AG10803 (cell line): ENCODE measurements at places on chromosomes 1 and 21.

GRCh38 chr1:236520445-236521005 lies 3.3 kb upstream of the LGALS8 start:
- no peak for DNase-seq

DNA sequence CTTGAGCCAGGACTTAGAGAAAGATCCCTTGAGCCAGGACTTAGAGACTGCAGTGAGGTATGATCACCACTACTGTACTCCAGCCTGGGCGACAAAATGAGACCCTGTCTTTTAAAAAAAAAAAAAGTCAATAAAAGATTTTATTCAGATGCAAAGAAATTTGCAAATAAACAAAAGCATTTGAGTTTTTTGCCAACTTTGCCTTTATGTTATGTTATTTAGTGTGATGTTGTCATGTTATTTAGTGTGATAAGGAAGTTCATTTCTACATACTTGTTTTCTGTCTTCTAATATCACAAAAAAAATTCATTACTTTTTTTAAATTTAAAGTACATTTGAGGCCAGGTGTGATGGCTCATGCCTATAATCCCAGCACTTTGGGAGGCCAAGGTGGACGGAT lies 9.0 kb downstream of the RAD54L start:
- no peak for DNase-seq

- no peak for DNase-seq
These were observed 249.1 kb downstream of the C1orf94 start for GRCh38 chr1:34425785-34426184.

- no peak for DNase-seq
These were observed 46.7 kb downstream of the CLIC6 start for GRCh38 chr21:34715518-34715917.

DNA sequence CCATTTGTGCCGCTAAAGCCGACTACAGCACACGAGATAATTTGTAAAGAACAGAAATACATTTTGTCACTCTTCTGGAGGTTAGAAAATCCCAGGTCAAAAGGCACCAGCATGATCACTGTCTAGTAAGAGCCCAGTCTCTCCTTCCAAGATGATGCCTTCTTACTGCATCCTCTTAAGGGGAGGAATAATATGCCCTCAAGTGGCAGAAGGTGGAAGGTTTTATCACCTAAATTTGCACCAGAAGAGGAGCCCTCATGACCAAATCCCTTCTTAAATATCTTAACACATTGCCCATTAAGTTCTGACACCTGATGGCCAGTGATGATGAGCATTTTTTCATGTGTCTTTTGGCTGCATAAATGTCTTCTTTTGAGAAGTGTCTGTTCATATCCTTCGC lies 326.7 kb upstream of the RGS18 start:
- DNase-seq = no peak

DNA sequence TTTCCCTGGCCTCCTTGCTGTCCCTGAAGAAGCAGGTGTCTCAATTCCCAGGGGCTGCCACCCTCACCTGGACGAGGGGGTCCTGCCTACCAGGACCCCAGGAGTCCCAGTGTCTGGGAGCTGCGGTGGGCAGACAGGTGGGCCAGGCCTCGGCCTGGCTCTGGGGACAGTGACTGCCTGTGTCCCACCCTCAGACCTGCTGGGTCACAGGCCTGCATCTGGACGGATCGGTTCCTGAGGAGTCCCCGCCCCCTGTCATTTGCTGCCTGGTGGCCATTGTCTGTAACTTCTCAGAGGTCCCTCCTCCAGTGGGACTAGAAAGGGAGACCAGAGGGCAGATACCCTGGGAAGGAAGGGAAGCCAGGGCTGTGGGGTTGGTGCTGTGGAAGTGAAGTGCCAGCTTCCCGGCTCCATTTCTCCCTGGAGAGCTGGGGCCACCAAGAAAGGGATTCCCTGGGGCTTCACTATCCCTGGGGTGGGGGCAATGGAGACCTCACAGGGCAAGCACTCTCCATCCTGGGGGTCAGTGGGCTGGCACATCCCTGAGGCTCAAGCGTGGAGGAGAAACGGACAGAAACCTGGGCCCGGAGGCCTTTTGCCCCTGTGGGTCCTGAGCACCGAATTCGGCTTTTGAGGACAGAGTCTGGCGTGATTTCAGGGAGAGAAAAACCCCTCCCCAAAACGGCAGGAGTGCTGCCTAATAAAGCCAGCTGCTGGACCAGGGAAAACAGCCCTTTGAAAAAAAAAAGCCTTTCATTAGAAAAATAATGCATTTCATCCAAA lies 157.3 kb downstream of the PEX14 start:
- no peak for DNase-seq

DNA sequence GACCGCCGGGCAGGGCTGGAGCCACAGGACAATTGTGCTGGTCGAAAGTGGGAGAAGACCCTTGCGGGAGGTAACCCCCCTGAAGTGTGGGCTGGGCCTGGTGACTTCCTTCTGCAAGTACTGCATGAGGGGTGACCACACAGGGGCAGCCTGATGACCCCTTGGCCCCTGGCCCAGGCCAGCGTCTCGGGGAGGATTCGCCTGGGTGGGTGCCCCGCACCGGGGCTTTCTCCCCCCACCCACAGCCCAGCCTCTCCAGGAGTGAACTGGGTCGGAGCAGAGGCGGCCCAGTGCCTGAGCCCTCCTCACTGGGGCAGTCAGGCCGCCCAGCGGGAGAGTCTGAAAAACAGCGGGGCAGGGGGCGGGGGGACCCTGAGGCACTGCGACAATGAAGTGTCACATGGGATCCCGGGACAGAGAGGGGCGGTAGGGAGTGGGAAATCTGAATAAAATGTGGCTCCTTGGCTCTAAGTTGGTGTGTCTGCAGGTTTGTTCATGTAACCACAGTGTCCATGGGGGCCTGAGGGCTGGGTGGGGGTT lies 1.6 kb upstream of the DNMT3L start:
- DNase-seq = no peak

DNA sequence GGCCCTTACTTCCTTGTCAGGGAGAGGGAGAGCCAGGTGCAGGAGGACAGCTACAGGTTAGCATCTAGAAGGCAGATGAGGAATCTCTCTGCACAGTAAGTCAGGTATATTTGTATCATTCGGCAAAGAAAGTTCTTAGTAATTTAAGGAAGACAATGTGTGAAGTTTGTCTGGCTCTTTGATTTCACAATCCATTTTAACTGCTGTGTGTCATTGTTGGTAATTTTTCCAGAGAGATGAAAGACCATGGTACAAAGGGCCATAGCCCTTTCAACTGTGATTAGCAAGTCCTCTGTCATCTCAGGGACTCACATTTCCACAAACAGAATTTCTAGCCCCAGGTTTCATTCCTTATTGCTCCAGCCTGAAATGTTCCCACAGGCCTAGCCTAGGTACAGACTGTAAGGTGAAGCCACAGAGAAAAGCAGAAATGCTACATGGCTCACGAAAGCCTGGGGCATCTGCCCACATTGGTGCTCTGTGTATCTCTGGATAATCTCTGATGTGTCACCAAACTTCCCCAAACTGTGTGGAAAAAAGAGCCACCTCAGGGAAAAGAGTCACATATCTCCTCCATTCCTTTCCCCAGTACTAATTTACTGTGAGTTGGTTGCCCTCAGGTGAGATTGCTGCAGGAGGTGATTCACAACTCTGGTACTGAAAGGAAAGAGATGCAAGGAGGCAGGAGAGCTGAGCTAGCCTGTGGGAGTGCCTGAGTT lies 70.6 kb downstream of the SYT6 start:
- DNase-seq = no peak

DNA sequence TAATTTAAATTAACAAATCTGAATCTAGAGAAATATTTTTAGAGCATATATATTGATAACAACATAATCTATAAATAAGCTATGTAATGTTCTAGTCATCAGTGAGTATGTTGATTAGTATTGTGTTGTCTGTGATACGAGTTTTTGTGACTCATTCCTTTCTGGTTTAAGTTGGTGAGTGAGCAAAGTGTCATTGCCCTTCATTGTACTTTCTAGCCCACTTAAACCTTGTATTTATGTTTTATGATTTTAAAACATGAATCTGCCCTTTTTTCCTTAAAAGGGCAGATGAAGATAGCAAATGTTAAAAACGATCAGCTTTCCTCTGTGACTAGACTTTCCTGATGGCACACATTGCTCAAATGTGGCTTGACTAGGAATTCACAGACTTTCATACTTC lies 38.5 kb downstream of the MACO1 start:
- peak; percentile 18 for DNase-seq

DNA sequence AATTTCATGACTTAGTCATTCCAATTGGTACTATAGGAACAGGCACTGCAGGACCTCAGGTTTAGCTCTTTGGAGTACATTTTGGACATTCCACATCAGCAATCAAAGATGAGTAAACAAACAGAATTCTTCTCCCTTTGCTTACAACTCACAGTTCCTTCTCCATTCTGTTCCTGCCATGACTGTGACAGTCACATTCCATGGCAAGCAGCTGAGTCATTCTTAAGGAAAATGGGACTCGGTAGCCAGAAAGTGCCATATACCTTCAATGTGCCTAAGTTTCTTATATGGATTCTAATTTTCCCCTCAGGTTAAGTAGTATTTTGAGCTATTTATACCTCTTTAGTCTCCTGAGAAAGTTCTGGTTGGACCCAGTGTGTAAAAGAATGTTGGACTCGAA lies 25.6 kb downstream of the CRCT1 start:
- no peak for DNase-seq

DNA sequence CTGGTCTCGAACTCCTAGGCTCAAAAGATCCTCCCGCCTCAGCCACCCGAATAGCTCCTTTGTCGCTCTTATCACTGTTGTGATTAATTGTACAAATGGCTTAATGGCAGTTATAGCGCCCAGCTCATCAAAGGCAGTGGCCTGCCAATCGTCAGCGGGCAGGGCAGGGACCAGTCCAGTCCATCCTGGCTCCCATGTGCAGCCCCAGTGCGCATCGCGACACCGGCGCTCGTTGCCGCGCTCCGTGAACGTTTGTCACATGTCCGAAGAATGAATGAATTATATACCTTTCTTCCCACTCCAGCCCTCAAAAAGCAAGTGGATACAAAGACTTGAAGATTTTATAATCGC lies 18.4 kb downstream of the MTX1 start:
- peak; percentile 25 for DNase-seq

DNA sequence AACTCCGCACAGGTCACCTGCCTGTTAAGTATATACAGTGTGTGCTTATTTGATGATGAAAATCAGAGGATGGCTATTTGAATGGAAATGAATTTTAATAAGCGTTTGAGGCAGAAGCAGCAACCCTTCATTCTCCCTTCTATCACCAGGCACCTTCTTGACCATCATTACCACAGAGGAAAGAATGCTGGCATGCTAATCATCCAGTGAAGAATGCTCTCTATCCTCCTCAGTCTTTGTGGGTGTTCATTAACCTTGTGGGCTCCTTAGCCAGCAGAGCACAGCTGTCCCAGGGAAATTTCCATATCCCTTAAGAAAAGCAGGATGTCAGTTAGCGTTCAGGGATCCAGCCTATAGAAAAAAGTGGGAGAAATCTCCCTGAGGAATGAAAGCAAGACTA lies 428.0 kb upstream of the CAMK1G start:
- DNase-seq = no peak

- DNase-seq = no peak
These were observed 42.2 kb upstream of the KIF21B start for GRCh38 chr1:201065686-201066085.

DNA sequence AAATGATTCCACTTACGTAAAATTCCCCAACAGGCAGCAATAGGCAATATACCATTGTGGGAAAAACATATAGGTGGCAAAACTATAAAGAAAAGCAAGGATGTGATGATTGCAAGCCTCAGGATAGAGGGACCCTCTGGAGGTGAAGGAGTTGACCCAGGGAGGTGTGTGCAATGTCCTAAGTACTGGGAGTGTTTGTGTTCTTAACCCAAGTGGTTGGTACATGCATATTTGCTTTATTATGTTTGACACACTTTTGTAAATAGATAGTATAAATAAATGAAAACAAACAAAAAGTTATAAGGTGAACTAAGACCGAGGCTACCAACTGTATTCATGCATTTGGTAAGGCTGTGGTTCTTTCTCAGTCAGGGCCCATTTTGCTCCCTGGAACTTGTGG lies 7.5 kb downstream of the MX1 start:
- DNase-seq = no peak

DNA sequence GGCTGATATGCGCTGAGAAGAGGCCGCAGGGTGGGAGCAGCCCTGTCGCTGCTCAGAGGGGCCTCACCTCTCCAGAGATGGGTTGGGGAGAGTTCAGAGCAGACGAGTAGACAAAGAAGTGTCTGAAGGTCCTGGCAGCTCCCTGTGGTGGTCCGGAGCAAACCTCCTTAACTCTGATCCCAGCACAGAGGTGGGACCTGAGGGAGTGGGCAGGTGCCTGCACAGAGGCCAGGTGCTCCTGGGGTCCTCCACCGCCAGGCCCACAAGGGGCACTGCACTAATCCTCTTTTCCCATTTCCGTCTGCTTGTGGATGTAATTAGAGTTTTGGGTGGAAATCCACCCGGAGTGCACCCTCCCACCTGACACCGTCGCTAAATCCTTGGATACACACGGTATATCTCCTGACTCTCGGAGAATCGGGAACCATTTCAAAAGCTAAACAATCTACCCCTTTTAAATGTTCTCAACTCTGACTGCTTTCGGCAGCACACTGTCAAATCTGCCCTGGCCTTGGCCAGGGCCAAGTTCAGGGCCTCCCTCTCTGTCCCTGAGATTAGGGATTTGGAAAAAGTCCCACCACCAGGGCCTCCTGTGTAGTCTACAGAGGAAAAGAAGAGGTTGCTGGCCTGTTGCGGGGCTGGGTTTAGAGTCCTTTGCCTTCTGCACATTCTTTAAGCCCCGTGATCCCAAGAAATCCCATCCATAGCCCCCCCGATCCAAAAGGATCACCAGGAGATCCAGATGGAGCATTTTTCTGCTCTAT lies 22.4 kb downstream of the CASZ1 start:
- DNase-seq = no peak

- DNase-seq = no peak
These were observed 23.4 kb upstream of the PDE9A start for GRCh38 chr21:42629933-42630589.

GRCh38 chr1:31182352-31182751 lies 57.3 kb downstream of the NKAIN1 start:
- peak; percentile 88 for DNase-seq

DNA sequence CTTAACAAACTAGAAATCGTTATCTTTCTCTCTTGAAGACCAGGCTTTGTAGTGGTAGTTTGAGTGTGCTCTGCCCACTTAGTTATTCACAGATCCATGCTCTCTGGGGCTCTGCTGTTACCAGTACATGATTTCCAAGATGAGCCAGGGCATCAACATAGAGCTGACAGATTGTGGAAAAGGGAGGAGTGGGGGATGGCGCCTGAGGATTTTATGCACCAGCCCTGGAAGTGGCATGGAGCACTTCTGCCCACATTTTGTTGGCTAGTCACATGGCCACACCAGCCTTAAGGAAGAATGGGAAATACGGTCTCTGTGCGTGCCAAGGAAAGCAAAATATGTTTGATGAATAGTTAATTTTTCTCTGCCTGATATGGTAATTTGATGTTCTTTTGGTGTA lies 18.2 kb downstream of the TSNAX start:
- no peak for DNase-seq
